Tibial nerve (tissue), 4 donors: ENCODE measurements at places on chromosomes 5 and 9.
A peak's percentile ranks its signal among the peaks of the same experiment; 100 is the strongest.

- H3K4me1 ChIP-seq = no peaks in the 10 kb centered on the region
- H3K27ac ChIP-seq = no peak overlapping the region
- no peaks in the 10 kb centered on the region for H3K27me3 ChIP-seq
- no peak overlapping the region for H3K4me3 ChIP-seq
- no peak for DNase-seq
Observed at GRCh38 chr5:69131304-69131703, 35.6 kb upstream of the CCNB1 start.

GRCh38 chr9:116941266-116941665, 254.2 kb downstream of the TRIM32 start:
- no peak for DNase-seq
- H3K36me3 ChIP-seq = no peaks in the 10 kb centered on the region
- H3K27me3 ChIP-seq = no peaks in the 10 kb centered on the region
- no peak overlapping the region for H3K4me3 ChIP-seq
- H3K27ac ChIP-seq = no peak overlapping the region
- H3K4me1 ChIP-seq = no peaks in the 10 kb centered on the region

GRCh38 chr5:171913987-171914273, 92.5 kb downstream of the FBXW11 start:
- DNase-seq = no peak
- H3K27me3 ChIP-seq = no peaks in the 10 kb centered on the region
- H3K36me3 ChIP-seq = peaks cover 5% of the 10 kb centered on the region
- H3K4me1 ChIP-seq = peaks cover 13% of the 10 kb centered on the region

GRCh38 chr9:37575511-37575914, 667 bp downstream of the FBXO10 start:
- H3K36me3 ChIP-seq = no peaks in the 10 kb centered on the region
- no peak for DNase-seq
- no peaks in the 10 kb centered on the region for H3K4me1 ChIP-seq

DNA sequence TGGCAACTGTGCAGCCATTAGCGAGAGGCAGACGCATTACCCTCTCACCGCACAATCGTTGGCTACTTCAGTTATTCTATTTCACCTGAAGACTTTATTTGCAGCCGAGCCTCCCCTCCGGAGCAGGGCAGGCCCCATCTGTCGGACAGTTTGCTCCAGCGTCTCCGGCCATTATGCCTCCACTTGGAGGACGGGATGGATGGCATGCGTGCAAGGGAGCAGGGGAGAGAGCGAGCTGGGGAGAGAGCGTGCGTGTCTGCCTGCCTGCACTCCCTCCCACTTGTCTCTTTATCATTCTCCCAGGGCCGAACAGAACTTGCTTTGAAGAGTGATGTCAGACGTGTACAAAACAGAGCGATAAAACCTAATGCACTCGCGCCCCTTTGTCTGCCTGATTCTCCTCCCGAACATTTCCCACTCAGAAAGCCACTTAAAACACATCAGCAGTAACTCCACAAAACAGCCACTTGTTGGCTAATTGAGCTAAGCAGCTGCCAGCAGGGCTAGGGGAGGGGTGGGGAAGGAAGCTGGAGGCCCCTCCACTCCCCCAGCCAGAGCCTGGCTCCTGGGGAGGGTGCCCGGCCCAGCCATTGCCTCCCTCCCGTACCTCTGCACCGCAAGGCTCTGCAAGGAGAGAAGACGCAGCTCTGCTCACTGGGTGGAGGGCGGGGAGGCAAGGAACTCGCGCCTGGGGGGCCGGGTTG, 43.4 kb upstream of the FUBP3 start:
- H3K36me3 ChIP-seq = no peaks in the 10 kb centered on the region
- H3K4me1 ChIP-seq = no peaks in the 10 kb centered on the region
- H3K27ac ChIP-seq = no peak overlapping the region
- DNase-seq = no peak
- peak overlapping the region; percentile 7 for H3K4me3 ChIP-seq

DNA sequence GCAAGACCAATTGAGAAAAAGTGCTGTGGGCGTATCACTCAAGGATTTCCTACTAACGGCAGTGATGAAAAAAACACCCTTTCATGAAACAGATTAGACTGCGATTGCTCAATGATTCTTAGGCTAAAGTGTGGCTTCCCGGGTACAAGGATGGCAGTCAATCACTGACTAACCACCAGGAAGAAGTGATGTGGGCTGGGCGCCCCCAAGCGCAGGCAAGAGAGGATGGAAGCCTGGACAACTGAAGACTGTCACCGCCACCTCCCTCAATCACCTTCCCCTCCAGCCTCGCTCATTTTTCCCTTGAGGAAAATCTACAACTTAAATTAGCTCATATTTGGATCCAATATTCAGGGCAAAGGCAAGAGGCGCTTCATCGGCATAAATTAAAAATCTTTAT, 707.2 kb downstream of the MTRR start:
- H3K27me3 ChIP-seq = no peaks in the 10 kb centered on the region
- no peak overlapping the region for H3K27ac ChIP-seq
- no peak for DNase-seq
- H3K4me1 ChIP-seq = no peaks in the 10 kb centered on the region
- H3K4me3 ChIP-seq = no peak overlapping the region

DNA sequence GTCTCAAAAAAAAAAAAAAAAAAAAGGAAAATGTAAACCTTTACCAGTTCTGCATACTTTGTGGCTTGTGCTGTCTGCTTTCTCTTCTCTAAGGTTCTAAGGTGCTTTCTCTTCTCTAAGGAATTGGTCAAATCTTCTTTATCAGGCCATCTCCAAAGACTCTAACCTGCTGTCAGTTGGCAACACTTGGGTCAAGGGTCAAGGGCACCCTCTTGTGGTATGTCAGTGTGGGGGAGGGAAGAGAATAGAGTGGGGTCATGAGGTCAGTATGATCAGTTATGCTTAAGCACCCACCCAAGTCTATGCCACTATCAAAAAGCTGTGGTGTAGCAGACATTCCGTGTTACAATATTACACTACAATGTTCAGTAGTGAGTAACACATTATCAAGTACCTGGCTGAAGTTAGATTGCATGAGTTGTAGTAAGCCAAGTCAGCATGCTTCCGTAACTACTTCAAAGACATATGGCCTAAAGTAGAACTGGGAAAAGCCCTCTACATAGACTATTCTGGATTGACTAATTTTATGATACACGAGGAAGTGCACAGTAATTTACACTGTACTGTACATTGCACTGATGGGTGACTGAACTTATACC, 25.0 kb upstream of the CCL28 start:
- H3K4me3 ChIP-seq = no peak overlapping the region
- no peaks in the 10 kb centered on the region for H3K36me3 ChIP-seq
- no peak overlapping the region for H3K27ac ChIP-seq
- no peak for DNase-seq

DNA sequence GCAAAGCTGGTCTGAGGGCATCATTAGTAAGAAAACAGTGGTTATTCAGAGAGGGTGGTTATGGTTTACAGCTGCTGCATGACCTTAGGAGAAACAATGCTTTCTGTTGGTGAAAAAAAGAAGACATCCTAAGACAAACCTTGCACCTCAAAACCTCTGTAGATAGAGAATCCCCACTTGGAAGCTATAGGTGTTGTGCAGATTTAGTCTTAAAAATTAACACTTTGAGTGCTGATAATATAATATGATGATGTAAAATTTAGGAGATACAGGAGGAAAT, 1.4 kb upstream of the PTTG1 start:
- peaks cover 2% of the 10 kb centered on the region for H3K36me3 ChIP-seq
- no peaks in the 10 kb centered on the region for H3K4me1 ChIP-seq
- DNase-seq = no peak

- no peaks in the 10 kb centered on the region for H3K4me1 ChIP-seq
- no peak for DNase-seq
- H3K27me3 ChIP-seq = no peaks in the 10 kb centered on the region
- no peak overlapping the region for H3K27ac ChIP-seq
- H3K4me3 ChIP-seq = no peak overlapping the region
- no peaks in the 10 kb centered on the region for H3K36me3 ChIP-seq
Observed at GRCh38 chr9:82467436-82467835, 478.9 kb downstream of the SPATA31D1 start.

DNA sequence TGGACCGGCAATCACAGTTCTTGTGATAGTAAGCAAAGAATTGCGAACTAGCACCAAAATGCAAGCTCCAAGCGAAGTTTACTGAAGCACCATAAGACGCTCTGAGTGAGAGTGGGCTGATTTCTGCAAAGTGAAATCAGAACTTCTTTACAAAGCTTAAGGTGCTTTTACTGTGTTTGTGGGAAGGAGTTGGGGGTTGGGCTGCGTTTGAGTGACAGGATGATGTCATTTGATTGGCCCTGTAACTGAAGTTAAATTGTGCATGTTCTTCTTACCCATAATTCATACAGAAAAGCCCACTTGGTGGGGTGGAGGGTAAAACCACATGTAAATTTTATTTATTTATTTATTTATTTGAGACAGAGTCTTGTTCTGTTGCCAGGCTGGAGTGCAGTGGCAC, 970.6 kb upstream of the CDH18 start:
- DNase-seq = no peak
- H3K36me3 ChIP-seq = no peaks in the 10 kb centered on the region
- H3K4me1 ChIP-seq = no peaks in the 10 kb centered on the region
- H3K27me3 ChIP-seq = no peaks in the 10 kb centered on the region
- no peak overlapping the region for H3K27ac ChIP-seq

- H3K27ac ChIP-seq = no peak overlapping the region
- H3K27me3 ChIP-seq = no peaks in the 10 kb centered on the region
- peaks cover 4% of the 10 kb centered on the region for H3K4me1 ChIP-seq
- no peaks in the 10 kb centered on the region for H3K36me3 ChIP-seq
- no peak for DNase-seq
Observed at GRCh38 chr9:69895185-69895584, 74.6 kb downstream of the CFAP95 start.

GRCh38 chr9:136847826-136848392, 1.3 kb upstream of the PHPT1 start:
- peaks cover 15% of the 10 kb centered on the region for H3K36me3 ChIP-seq
- peak overlapping the region; percentile 91 for H3K27ac ChIP-seq

DNA sequence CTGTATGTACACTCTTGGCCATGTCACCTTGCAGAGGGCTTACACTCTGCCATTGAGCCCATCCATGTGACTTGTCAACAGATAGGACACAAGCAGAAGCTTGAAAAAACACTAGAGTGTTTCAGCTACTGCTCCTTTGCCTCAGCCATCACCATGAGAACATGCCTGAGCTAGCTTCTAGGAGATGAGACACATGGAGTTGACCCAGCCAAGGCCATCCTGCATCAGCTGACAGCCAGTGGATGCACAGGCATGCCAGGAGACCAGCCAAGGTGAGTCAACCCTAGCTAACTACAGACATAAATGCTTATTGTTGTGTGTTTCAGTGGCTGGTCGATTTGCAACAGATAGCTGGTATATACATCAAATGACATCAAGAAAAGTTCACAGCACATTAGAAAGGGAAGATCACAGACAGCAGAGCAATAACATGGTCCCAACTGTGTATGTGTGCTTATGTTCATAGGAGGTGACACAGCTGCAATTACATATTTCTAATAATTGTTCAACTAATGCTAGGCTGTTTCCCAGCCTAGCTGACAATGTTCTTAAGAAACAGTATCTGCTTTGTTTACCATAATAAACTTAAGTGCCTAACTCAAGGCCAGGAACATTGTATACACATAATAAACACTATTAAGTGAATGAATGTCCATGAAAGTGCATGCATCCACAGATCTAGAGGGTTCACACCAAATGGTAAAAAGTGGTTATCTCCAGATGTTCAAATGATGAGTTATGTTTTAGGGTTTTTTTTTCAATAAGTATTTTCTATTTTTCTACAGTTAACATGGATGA, 105.7 kb downstream of the SPOCK1 start:
- no peaks in the 10 kb centered on the region for H3K27me3 ChIP-seq
- no peak overlapping the region for H3K4me3 ChIP-seq
- no peak overlapping the region for H3K27ac ChIP-seq
- no peaks in the 10 kb centered on the region for H3K4me1 ChIP-seq
- no peak for DNase-seq

GRCh38 chr5:59746241-59746765, 147.2 kb downstream of the PDE4D start:
- DNase-seq = no peak
- H3K27me3 ChIP-seq = no peaks in the 10 kb centered on the region
- H3K36me3 ChIP-seq = no peaks in the 10 kb centered on the region
- peak overlapping the region; percentile 48 for H3K27ac ChIP-seq

GRCh38 chr5:151670083-151670686, 16.5 kb downstream of the SPARC start:
- H3K27me3 ChIP-seq = no peaks in the 10 kb centered on the region
- no peaks in the 10 kb centered on the region for H3K36me3 ChIP-seq
- H3K27ac ChIP-seq = peak overlapping the region; percentile 91
- H3K4me3 ChIP-seq = no peak overlapping the region

- no peak overlapping the region for H3K4me3 ChIP-seq
- H3K36me3 ChIP-seq = no peaks in the 10 kb centered on the region
- peaks cover 6% of the 10 kb centered on the region for H3K4me1 ChIP-seq
- no peaks in the 10 kb centered on the region for H3K27me3 ChIP-seq
- no peak overlapping the region for H3K27ac ChIP-seq
Observed at GRCh38 chr5:156331181-156331580, 4.2 kb downstream of the SGCD start.

DNA sequence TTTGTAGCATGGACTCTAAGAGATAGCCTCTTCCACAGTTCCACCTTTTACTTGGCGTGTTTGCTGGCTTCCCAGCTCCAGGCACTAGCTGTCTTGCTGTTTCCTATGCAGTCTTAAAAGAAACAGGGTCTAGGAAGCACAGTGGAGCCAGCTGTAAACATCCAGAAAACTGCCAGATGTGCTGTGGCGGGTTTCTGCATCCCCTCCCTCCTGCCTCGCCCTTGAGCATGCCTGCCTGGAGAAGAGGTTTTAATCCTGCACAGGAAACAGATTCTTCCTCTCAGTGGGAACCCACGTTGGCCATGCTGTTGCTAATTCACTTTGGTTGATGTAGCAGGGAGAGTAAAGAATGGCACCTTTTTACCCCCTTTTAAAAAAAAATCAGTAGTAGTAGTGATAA, 121.3 kb downstream of the RPS23 start:
- H3K27ac ChIP-seq = no peak overlapping the region
- H3K4me1 ChIP-seq = no peaks in the 10 kb centered on the region
- H3K36me3 ChIP-seq = no peaks in the 10 kb centered on the region
- DNase-seq = no peak
- H3K4me3 ChIP-seq = no peak overlapping the region

DNA sequence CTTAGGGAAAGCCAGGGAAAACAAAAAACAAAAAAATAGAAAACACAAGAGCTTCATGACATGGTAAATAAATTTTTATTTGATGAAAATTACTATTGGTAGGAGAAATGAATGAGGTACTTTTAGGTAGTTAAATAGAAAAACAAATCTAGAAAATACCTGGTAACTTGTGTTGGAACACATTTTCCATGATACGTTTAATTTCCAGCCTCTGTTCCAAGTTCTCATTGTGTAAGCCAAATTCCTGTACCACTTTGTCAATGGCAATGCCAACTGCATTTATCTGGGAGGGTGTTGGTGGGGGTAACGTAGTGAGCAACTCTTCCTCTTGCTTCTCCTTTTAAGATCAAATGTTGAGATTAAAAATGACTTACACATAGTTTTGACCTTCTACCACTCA, 9.4 kb downstream of the TUT7 start:
- no peak overlapping the region for H3K4me3 ChIP-seq
- no peak overlapping the region for H3K27ac ChIP-seq
- DNase-seq = no peak
- H3K36me3 ChIP-seq = peaks cover 3% of the 10 kb centered on the region
- no peaks in the 10 kb centered on the region for H3K27me3 ChIP-seq
- H3K4me1 ChIP-seq = peaks cover 21% of the 10 kb centered on the region
